ENCODE measurements at places on chromosomes 16 and 17.

GRCh38 chr17:57818066-57818465 is 31.8 kb downstream of the MRPS23 start:
- no peak for DNase-seq

DNA sequence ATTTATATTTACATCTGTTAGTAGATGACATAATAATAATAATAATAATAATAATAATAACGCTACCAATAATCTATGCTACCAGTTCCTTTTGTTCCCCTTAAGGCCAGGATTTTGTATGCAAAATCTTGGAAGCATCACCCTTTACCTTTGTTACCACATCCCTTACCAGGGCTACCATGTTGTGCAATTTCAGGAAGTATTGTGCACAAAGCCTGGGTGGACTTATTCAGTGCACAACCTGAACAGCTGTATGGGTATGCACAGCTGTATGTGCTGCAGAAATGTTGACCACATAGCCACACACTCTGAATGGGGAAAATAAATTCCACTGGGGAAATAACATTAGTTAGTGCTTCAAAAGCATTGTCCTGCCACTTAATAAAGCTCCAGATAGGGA is 19.9 kb upstream of the CALB2 start:
- no peak for DNase-seq

- DNase-seq: no peak
Observed at GRCh38 chr16:86994651-86995171, 322.5 kb downstream of the C16orf95 start.

DNA sequence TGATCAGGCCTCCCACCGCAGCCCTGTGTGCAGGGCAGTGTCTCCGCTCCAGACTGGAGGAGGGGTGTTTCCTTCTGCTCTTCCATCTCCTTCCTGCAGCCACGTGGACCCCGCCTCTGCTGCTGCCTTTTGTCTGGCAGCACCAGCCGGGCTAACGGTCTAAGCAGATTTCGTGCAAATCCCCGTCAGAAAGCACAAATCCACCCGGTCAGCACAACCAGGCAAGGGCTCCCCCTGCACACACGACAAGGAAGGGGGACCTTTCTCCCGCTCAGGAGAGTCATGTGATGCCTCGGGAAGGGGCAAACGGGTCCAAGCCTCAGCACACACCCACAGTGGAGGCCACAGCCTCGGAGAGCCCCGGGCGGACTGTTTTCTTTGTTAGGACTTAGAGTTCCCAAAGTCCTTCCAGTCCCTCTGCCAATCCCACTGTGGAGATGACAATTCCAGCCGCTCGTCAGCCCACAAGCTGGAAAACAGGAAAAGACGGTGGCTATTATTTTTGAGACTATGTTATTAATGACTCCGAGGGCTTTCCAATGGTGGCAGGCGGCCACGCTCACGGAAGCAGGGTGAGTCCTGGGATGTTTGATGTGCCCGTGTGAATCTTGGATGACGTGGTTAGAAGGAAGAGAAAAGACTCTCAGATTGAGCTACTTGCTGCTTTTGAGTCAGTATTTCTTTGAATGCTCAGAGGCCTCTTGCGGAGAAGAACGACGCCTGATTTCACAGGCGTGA is 22.5 kb upstream of the MEAK7 start:
- no peak for DNase-seq

Measured in activated naive CD4-positive, alpha-beta T cell (primary cell).